ENCODE measurements at places on chromosomes 13 and 19.

DNA sequence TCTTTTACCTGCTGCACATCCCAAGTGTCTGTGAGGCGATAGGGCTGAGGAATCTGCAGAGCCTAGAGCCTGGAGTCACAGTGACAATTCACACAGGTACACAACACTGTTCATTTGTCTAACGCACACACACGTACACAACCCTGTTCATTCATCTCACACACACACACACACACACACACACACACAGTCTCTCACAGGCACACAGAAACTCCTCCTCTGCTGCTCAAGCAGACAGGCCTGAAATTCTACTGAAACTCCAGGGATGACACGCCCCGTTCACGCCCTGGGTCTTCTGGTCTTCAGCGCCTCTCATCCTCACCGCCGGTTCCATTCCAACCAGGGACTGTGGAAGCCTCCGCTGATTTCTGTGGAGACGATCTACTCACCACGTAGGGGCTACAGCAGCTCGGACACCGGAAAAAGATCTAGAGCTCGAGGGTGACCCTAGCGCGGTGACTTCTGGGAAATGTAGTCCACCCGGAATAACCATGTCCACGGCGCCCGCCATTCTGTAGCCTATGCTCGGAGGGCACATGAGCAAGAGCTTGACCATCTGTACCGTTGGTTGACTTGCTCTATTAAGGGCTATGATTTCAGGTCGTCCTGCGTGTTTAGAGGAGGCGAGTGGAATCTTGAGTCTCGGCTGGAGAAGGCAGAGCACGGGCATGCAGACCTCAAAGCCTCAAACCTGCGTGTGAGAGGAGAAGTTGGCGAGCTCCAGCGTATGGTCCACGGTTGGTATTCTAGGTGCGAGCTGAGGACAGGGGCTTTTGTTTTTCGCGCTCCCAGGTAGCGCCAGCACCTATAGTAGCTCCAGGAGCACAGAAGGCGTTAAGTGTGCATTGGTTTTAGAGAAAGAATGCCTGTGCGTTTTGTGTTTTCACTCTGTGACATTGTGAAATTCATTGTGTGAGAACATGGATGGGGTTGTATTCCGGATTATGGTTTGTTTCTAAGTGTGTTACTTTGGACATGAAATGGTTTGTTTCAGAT lies 33.4 kb downstream of the ZNF45 start:
- DNase-seq: peak; percentile 79

- DNase-seq: peak; percentile 75
Measured at GRCh38 chr19:45999653-46000121, 4.4 kb downstream of the CCDC61 start.

GRCh38 chr19:38209671-38210457 lies 14.2 kb downstream of the DPF1 start:
- DNase-seq: peak; percentile 65

GRCh38 chr13:41546372-41547190 lies 89.2 kb downstream of the RGCC start:
- no peak for DNase-seq

- no peak for DNase-seq
Measured at GRCh38 chr13:110217085-110217484, 89.9 kb downstream of the COL4A1 start.

- DNase-seq: no peak
Measured at GRCh38 chr13:36550177-36550576, 117.9 kb downstream of the CCNA1 start.

- no peak for DNase-seq
Measured at GRCh38 chr19:16721051-16721450, 1.4 kb downstream of the NWD1 start.

DNA sequence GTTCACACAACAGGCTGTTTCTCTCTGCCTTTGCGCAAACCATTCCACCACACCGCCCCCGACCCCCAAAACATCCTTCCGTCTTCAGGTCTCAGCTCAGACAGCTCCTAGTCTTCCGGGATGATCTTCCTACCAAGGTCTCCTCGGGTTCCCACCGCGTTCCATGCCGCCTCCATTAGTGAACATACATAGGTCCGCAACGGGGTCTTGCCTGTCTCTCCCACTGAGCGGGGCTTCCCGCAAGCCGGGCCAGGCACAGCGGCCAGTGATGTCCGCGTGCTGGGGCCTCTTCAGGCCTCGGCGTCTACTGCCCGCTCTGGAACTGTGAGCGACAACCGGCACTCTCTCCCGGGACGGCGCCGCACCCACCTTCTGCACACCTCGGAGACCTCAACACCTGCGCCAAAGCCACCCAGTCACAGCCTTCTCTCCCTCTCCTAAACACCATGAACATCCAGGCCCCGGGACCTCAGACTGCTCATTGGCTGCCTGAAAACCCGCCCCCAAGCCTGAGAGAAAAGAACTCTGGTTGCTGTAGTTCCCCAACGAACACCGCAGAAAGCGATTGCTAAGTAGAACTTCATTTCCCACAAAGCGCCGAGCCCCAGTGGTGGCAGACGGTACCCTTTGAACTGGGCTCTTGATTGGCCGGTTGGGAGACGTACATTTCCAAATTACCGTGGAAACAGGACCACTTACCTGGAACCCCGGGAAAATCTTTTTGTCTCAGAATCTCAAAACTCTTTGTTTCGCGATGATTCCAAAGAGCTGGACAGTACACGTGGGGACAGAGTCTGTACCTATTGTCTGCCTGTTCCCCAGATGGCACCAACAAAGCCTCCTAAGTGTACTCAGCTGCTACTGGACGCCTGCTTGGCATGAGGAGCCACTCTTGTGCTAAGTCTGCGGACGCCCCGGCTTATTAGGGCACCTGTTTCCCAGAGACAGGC lies 9.5 kb downstream of the DYRK1B start:
- DNase-seq: peak; percentile 91

Measured in WTC11 (cell line).